Small intestine (tissue), 16 donors: ENCODE measurements at places on chromosomes 1 and 21.

DNA sequence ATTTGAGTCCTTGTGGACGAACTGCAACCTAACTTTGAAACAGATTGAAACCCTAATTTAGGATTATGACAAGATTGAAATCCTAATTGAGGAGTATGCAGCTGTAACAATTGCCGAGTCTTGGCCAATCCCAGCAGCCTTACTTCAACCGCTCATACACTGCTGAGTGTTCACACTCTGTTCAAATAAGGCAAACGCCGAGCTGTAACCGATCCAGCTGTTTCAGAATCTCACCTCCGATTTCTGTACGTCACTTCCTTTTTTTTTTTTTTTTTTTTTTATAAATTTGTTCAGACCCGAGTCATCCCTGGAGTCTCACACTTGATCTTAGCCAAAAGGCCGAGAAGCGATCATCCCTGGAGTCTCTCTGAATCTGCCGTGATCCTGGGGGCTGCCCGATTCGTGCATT, 22.3 kb upstream of the ATP5PO start:
- DNase-seq: no peak

- DNase-seq: no peak
Measured at GRCh38 chr1:19770436-19771190, 29.1 kb downstream of the TMCO4 start.

GRCh38 chr21:34523019-34523555, 11.1 kb upstream of the KCNE1 start:
- peak; percentile 69 for DNase-seq

DNA sequence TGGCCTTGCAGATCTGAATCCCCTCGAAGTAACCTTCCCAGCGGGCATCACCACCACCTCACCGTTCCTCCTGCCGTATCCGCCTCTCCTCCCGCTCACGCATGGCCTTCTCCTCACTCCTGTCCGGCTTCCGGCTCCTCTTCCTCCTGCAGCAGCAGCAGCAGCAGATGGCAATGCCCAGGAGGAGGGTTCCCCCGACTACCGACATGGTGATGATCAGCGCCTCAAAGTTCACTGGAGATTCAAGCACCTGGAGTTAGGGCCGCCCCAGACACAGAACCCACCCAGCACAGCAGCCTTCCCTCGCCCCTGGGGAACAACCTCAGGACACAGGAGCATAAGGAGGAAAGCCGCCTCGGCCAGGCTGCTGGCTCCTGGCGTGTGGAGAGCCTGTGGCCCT, 17.4 kb downstream of the PTTG1IP start:
- no peak for DNase-seq
